GM04503 (cell line): ENCODE measurements at places on chromosomes 7 and 10.

DNA sequence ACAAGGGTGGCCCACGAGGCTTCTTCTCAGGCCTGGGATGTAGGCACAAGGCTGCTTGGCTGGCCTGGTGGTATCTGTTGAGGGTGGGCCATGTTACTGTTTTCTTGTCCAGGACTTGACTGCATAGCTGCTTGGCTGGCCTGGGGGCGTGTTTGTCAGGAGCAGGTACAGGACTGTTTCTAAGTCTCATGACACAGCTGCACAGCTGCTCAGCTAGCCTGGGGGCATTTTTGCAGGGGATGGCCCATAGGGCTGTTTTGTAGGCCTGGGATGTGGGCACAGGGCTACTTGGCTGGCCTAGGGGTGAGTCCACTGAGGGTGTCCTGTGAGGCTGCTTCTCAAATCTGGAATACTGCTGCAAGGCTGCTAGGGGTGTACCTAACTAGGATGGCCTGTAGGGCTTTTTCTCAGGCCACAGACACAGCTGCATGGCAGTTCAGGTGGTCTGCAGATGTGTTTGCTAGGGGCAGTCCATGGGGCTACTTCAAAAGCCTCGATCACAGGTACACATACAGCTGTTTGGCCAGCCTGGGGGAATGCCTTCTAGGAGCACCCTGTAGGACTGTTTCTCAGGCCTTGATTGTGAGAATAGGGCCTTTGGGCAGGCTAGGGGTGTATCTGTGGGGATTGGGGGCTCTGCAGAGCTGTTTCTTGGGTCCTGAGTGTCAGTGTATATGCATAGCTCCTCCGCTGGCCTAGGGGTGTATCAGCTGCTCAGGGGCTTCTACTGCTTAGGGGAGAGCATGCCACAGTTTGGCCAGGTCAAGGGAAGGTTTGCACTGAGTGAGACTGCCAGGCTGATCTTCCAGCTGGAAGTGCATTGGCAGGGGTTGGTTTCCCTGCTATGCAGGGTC lies 26.6 kb upstream of the PLA2G12B start:
- no peak for DNase-seq

- no peak for DNase-seq
These were observed 172.6 kb upstream of the VIPR2 start for GRCh38 chr7:159317294-159317693.

DNA sequence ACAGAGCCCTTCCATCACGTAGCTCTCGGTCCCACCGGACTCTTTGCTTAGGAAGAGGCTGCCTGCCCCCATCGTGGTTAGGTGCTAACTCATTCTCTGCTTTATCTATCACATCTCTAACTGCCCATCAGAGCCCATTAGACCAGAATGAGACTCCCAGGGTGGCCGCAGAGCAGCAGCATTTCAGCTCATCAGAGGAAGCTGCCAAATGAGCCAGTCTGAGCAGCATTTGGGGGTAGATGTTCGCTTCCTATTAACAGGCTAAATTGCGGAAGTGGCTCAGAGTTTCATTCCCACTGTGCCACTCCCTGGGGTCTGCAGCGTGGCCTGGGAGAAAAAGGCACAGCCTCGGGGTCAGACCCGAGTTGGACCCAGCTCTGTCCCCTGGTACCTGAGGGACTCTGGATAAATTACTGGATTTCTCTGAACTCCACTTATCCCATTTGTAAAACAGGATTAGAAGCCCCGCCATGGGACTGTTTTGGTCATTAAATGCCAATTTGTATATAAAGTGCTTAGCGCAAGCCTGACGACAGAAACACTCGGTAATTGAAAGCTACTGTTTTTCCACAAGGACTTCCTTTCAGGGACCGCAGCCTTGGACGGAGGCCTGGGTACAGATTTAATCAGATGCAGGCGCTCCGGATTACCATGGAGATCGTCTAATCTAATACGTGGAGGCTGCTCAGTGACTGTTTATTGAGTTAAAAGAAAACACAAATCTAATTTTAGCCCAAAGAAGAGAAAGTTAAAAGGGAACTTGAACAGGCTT lies 73.8 kb upstream of the PRLHR start:
- peak; percentile 59 for DNase-seq

GRCh38 chr7:96679886-96680285 lies 29.8 kb downstream of the SEM1 start:
- DNase-seq: no peak

DNA sequence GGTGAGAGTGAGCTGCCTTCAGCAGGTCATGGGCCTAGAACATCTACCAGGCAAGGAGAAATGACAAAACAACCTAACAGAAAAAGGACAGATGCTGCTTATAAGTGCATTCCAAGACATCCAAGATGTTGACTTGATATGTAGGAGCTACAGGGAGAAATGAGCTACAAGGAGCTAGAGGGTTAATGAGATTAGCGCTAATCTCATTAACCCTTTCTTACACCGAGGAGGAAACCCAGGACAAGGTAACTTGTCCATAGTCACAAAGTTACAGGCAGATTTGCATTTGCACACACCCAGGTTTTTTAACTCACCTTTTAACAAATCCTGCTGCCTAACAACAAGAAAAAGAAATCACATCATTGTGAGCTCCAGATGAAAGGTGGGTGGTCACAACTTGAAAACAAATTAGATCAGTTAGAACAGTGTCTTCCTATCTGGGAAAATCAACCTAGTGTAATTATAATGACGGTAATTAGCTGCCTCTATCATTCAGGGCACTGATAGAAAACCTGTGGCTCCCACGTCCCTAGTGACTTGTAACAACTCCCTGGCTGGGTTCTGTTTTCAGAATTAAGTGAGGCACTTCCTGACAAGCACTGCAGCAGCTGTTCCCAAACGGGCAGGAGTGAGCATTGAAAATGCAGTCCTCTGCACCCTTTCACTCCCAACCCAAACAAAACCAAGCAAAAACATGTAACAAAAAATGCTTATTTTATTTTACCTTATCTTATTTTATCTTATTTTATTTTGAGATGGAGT lies 5.7 kb downstream of the KIAA1549 start:
- no peak for DNase-seq

- DNase-seq: peak; percentile 21
These were observed 78.7 kb upstream of the C1GALT1 start for GRCh38 chr7:7103343-7104313.

DNA sequence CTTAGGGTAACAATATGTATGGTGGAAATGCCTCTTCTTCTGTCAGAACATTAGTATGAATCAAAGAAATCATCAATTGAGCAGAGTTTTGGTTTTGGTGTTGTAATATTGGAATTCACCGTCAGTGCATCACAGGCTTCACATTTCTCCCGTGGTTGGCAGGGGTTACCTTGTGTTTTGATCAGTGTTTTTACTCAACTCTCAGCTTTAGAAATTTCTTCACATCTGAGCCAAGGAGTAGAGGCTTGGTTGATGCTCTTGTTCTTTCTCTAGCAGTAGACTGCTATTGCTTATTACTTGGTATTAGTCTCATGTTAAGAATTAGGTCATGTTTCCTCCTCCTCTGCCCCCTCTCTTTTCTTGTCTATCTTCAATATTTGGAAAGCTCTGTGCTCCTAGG lies 188.8 kb upstream of the SMIM30 start:
- no peak for DNase-seq

GRCh38 chr10:33229949-33230267 lies 104.6 kb downstream of the NRP1 start:
- DNase-seq: no peak

GRCh38 chr10:37654466-37654865 lies 202.9 kb downstream of the ZNF248 start:
- no peak for DNase-seq

DNA sequence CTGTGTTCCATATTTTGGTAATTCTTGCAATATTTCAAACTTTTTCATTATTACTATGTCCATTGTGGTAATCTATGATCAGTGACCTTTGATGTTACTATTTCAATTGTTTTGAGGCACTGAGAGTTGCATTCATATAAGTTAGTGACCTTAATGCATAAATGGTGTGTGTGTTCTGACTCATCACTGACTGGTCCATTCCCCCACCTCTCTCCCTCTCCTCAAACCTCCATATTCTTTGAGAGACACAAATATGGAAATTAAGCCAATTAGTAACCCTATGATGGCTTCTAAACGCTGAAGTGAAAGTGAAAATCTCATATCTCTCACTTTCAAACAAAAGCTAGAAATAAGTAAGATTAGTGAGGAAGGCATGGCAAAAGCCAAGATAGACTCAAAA lies 739.6 kb downstream of the CCSER2 start:
- no peak for DNase-seq

- no peak for DNase-seq
These were observed 77.5 kb upstream of the CXCL12 start for GRCh38 chr10:44462338-44462914.

GRCh38 chr7:13179775-13180523 lies 492.5 kb downstream of the ARL4A start:
- no peak for DNase-seq

DNA sequence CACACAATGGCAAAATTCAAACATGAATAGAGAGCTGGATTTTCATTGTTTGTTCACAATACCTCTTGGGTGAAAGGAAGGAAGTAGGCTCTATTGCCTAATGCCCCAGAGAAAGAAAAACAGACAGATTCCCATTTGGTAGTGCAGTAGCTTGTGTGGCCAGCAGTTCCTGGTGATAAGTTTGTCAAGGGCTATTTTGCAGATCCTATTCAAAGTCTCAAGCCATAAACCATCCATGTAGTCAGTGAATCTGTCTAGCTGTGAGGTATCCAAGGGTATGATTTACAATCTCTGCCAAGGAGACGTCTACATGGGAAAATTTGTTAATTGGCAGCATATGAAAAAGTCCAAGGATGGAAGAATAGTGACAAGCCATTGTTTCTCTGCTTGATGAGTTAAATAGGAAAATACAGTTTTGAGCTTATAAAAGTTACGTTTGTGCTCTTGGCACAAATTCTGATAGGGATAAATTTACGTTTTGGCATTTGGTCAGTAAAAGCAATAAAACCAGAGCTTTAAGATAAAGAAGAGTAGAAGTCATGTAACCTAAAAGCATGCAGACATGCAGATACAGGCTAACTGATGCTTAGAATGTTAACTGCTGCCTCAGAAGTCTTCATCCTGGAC lies 269.1 kb downstream of the GATA3 start:
- no peak for DNase-seq

- no peak for DNase-seq
These were observed 6.0 kb downstream of the WIPF3 start for GRCh38 chr7:29812185-29812876.

- DNase-seq: no peak
These were observed 253.9 kb downstream of the OTUD1 start for GRCh38 chr10:23692736-23693135.

DNA sequence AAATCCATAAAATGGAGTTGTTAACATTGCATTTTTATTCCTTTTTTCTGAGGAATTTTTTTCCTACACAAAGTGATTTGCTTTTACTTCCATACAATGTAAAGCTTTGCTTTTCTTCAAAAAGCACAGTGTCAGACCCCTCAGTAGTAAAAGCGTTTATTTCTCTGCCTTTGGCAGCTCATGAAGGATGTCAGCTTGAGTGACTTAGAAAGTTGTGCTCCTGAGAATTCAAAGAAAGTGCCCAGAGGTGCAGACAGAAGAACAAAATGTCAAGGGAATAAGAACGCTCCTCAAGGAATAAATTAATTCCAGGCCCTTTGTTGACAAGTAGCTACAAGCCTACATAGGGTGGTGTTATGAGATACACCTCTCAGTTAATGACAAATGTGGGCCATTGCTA lies 369.3 kb upstream of the ADARB2 start:
- DNase-seq: no peak

- DNase-seq: no peak
These were observed 43.4 kb upstream of the DNAJB6 start for GRCh38 chr7:157293413-157293788.

- DNase-seq: no peak
These were observed 61.6 kb upstream of the ADRA2A start for GRCh38 chr10:111015181-111015580.

DNA sequence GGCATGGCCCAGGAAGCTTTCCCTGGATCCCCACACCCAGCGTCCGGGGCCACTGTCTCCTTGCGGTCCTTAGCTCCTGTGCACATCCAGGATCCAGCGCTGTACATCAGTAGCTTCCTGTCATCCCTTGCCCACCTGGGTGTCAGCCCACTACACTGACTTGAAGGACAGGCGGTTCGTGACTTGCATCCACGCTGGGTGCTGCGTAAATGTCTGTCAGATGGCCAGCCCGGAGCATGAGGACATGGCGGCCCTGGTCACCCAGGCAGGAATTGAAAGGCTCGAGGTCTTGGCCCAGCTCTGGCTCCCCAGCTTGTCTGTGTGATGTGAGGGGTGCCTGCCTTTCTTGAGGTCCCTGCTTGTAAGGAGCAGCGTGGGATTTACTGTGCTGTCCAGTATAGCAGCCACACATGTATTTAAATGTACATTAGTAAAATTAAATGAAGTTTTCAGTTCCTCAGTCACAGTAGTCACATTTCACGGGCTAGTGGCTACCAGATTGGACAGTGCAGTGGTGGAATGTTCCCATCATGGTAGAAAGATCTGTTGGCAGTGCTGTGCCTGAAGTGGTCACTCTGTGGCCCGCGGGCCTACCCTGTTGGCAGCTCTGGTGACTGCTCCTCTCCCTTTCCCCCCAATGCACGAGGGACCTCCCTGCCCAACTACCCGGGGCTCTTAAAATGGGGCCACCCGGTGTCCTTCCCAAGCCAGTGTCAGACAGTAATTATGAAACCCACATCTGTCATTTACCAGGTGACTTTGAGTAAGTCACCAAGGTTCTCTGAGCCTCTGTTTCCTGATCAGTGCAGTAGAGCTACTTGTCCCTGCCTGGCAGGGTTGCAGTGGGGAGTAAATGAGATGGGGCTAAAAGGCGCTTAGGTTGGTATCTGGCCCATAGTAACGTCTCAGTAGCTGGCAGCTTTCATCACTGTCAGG lies 97.8 kb upstream of the PPIF start:
- DNase-seq: no peak

DNA sequence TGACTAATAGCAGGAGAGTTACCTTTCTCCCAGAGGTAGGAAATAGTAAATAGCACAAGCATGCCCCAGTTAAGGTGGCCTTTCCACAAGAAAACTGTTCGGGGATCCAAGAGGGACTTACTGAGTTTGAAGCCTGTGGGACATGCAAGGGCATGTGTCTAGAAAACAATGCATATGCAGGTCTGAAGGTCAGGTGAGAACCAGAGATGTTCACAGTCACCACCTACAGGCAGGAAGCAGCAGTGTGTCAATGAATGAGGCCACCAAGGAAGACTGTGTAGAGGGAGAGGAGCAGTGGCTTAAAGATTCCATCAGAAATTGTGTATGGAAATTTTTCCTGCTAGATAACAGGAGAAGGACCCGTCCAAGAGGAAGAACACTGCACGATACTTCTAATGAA lies 66.0 kb downstream of the CALD1 start:
- DNase-seq: no peak

DNA sequence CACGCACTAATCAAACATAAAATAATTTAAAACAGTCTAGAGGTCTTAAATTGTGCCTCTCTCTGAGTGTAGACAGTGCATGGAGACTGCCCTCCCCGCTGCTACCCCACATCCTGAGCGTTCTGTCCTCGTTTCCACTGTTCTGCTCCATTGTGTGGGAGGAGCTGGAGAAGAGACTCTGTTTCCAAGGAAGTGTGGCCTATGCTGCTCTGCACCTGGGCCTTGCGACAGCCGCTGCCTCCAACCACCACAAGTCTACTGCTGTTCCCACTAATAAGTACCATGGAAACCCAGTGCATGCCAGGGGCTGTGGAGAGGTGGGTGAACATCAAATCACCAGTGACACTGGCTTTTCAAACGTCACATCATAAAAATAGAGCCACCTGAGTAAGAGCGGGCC lies 19.6 kb downstream of the NRG3 start:
- no peak for DNase-seq

- DNase-seq: no peak
These were observed 86.0 kb upstream of the RET start for GRCh38 chr10:42990721-42991441.

- no peak for DNase-seq
These were observed 148.0 kb downstream of the FGFR2 start for GRCh38 chr10:121450247-121450646.

GRCh38 chr7:139230023-139230422 lies 1.0 kb upstream of the UBN2 start:
- no peak for DNase-seq
